PC-3 (cell line): ENCODE measurements at places on chromosomes 7 and 10.

DNA sequence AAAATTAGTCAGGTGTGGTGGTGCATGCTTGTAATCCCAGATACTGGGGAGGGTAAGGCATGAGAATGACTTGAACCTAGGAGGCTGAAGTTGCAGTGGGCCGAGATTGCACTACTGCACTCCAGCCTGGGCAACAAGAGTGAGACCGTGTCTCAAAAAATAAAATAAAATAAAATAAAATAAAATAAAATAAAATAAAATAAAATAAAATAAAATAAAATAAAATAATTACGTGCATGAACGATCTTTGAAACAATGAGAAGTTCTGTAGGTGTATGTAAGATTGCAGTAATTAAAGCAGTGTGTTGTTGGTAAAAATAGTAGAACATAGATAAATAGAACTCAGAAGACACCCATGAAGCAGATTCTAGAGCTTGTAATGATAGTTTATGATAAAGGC, 348.5 kb downstream of the ANKRD30A start:
- no peak for DNase-seq

DNA sequence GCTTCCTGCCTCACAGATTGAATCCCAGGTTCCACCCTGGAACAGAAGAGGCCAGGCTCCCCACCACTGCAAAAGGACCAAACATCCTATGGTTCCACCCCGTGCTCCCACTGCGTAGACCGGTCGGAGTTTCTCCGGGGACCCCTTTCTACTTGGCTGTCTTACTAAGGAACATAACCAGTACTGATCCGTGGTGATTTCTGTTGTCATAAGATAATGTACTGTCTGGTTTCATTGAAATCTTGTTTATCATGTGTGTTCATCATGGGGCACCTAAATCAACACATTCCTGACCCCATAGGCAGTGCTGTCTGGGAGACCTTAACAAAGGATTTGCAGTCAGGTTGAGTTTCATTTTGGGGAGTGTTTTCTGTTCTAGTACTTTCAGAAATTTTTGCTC, 104.5 kb downstream of the CHN2 start:
- DNase-seq = no peak

GRCh38 chr7:29330136-29330535, 135.6 kb downstream of the CHN2 start:
- no peak for DNase-seq

- no peak for DNase-seq
Observed at GRCh38 chr7:29843726-29844125, 37.4 kb downstream of the WIPF3 start.

DNA sequence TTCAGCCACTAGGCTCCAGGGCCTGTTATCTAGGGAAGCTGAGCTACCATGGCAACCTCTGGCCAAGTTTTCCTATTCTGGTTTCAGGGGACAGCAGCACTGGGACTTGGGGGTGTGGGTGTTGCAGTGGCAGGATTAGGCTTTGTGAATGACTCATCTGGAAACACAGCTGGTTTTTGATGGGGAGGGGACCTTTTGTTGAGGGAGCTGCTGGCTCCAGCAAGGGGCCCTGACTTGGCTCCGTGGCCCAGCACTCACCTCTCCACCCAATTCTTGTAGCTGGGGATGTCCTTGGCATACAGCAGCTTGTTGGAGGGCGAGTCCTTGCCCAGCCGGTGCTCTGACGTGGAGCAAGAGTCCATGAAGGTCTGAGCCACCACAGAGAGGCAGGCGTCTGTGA, 435.9 kb downstream of the PLXNA4 start:
- DNase-seq = no peak

GRCh38 chr10:5575482-5576153, 50.9 kb downstream of the CALML3 start:
- peak; percentile 52 for DNase-seq

DNA sequence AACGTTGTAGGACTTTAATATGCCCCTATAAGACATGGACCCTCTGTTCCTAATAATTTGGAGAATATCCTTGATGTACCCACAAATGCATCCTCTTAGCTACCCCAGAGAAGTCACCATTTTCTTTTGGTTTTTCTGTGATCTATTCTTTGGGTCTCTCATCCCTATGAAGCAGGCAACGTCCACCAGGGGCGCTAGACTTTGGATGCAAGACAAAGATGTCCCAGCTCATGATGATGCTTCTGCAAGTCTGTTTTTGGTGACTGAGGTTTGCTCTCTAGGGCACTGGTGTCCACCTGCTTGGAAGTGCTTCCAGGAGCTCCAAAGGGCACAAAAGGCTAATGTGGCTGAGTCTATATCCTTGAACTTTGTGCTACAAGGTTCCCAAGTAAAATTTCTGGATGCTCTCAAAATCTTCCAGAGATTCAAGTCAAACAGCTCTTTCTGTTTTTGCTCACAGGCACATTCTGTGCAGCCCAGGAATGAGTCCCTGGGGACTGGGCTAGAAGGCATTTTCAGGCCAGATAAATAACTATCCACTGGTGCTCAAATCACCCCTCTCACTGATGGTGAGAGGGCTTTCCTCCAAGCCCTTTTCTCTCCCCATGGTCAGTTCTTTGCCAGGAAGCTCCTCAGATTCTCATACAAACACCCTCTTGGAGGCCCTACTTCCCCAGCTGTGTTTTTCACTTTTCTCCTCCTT, 166.4 kb downstream of the C7orf25 start:
- peak; percentile 42 for DNase-seq

DNA sequence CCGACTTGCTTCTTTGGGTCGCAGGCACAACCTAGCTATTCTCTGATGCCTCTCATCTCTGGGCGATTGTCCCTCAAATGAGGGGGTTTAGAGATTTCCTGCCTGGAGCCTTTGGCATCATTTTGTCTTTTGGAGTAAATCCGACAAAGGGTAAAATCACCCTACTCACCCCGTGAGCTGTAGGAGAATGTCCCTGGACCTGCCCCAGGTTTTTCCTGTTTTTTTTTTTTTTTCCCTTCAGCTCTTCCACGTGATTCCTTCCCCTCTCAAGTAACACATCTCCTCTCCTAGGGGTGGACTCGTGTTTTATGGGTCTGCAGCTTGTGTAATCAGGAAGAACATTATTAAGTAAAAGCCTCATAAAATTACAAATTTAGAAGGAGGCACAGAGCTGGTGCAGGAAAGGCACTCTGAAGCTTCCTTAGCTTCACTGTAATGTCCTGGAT, 128.4 kb upstream of the ZNF746 start:
- DNase-seq = no peak

GRCh38 chr7:106283831-106284713, 711 bp downstream of the NAMPT start:
- peak; percentile 56 for DNase-seq

GRCh38 chr10:53166325-53166724, 393.7 kb upstream of the MBL2 start:
- no peak for DNase-seq

- DNase-seq = no peak
Observed at GRCh38 chr7:137976232-137976631, 25.7 kb downstream of the CREB3L2 start.

DNA sequence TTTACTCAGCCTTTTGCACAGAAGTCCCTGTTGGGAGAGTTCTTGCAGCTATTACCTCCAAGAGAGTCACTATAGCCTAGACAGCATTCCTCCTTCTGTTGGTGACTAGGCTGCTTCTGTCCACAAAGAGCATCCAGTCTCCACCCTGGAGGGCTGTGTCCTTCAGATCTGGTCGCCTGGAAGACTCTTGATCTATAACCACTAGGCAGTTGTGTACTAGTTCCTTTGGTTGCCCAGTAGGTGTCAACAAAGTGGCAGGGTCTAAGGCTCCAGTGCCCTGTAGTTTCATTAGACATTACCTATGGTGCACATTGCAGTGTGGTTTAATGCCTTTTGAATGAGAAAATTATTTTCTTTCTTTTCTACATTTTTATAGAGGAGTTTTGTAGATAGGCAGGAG, 11.3 kb upstream of the AKR1C2 start:
- peak; percentile 11 for DNase-seq
